ENCODE measurements at places on chromosomes 1 and 21.

GRCh38 chr1:113665071-113665470 lies 94.2 kb downstream of the PHTF1 start:
- DNase-seq = no peak

- DNase-seq = no peak
Measured at GRCh38 chr21:46243960-46244361, 15.4 kb upstream of the LSS start.

DNA sequence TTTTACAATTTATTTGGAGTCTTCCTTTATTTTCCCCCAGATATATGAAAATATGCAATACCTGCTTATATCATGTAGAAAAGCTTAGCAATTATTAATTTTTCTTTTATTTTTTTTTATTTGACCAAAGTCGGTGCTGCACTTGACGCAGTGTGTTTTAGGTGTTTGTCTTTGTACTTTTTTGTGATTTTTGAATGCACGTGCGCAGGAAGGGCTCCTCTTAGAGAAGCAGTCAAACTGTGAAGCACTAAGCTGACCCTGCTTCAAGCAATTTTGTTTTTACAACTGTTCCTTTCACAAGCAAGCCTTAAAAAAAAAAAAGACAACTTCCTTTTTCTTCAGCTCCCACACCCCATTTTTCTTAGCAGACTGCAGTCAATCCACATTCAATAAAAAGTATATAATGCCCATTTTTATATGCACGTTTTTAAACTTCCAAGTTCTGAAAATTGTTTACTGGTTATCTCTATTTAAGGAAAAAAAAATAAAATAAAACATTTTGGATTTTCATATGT lies 267.4 kb downstream of the TM2D1 start:
- no peak for DNase-seq

- no peak for DNase-seq
Measured at GRCh38 chr1:203572134-203572625, 54.5 kb upstream of the ATP2B4 start.

DNA sequence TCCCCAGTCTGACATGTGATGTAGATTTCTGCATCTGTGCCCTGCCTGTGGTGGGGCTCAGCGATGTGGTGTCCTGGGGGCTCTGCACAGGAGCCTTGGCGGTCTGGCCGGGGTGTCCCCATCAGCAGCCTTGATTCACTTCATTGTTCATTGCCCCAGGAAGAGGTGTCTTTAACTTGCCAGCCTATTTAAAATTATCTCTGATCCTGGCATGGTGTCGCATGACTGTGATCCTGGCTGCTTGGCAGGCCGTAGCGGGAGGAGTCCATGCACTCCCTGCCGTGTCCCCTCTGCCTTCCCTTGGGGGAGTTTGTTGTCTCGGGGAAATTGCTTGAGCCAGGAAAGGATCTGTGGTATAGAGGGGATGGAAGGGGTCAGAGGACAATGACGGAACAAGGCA lies 59.9 kb downstream of the TRIM11 start:
- no peak for DNase-seq

- no peak for DNase-seq
Measured at GRCh38 chr1:66402194-66402593, 131.8 kb upstream of the SGIP1 start.

- no peak for DNase-seq
Measured at GRCh38 chr1:222920169-222920568, 105.3 kb downstream of the DISP1 start.

All from stimulated activated CD8-positive, alpha-beta memory T cell treated with anti-CD3 and anti-CD28 coated beads, Interleukin-4, amount 100 ng/mL, for 1 hour (primary cell).